ENCODE measurements at places on chromosomes 4 and X.

- no peak for DNase-seq
Observed at GRCh38 chrX:87663421-87663820, 145.8 kb downstream of the KLHL4 start.

- no peak for DNase-seq
Observed at GRCh38 chr4:173002830-173003561, 165.6 kb upstream of the GALNT7 start.

GRCh38 chr4:38837849-38838248 is 18.8 kb downstream of the TLR6 start:
- DNase-seq, result no peak

GRCh38 chr4:141705048-141705746 is 68.8 kb downstream of the IL15 start:
- no peak for DNase-seq

GRCh38 chr4:8119877-8120276 is 38.7 kb downstream of the ABLIM2 start:
- DNase-seq, result no peak

GRCh38 chrX:48470833-48471118 is 716 bp upstream of the SLC38A5 start:
- DNase-seq, result no peak

DNA sequence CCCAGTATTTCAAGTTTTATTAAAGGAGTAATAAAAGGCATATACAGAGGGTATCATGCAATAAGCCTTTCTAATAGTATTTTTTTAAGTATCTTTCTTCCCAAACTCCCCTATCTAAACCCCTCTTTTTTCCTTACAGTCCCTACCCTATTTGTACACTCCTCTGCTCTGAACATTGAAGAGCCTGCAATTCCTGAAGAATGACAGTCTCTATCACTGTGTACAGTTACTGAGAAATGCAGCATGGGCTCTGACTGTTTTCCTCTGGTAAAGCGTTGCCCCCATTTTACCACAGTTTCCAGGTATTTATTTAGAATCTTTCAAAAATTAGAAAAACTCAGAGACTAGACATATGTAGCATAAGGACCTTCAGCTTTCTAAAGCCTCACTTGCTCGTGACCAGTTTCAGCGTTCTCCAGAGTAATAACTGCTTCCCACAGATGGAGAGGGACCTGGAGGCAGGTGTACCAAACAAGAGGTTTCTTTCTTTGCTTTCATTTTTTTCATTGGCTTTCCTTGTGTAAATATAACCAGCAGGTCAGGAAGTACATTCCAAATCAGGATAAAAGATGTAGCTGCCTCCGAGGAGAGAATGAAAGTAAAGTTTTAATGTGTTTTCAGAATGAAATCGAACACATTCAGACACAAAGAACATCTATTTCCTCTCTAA is 230.8 kb downstream of the CFAP299 start:
- no peak for DNase-seq

GRCh38 chr4:79083406-79084010 is 144.3 kb upstream of the PAQR3 start:
- DNase-seq, result no peak

- no peak for DNase-seq
Observed at GRCh38 chrX:40003071-40003427, 94.7 kb downstream of the BCOR start.

- DNase-seq, result no peak
Observed at GRCh38 chr4:141021397-141022110, 111.7 kb downstream of the RNF150 start.

- no peak for DNase-seq
Observed at GRCh38 chr4:186485561-186486062, 69.8 kb downstream of the MTNR1A start.

DNA sequence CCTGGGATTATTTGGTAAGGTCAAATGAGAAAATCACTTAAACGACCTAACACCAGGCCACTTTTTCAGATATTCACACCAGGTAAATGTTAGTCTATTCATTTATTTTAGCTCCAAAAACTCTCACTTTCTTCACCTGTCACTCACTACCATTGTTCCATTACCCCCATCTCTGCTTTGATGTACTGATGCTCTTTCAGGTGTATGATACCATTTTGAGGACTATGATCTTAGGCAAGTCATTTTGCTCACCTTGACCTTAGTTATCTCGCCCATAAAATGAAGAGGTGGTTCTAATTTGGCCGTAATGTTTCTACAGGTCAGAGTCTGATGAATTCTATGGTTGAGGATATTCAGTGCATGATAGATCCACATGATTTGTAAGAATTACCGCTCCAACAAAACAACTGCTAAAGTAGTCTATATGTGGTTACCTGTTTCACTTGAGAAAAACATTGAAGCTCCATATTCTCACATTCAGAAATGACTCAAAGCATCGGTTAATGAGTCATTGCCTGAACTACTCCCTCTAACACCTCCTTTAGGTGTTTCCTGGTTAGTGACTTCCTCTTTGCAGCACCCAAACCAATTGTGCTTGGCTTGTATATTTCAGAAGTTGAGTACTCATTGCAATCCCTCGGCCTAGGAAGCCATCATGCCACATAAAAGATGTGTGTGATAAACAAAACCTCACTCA is 4.5 kb downstream of the DTHD1 start:
- DNase-seq, result peak; percentile 31

DNA sequence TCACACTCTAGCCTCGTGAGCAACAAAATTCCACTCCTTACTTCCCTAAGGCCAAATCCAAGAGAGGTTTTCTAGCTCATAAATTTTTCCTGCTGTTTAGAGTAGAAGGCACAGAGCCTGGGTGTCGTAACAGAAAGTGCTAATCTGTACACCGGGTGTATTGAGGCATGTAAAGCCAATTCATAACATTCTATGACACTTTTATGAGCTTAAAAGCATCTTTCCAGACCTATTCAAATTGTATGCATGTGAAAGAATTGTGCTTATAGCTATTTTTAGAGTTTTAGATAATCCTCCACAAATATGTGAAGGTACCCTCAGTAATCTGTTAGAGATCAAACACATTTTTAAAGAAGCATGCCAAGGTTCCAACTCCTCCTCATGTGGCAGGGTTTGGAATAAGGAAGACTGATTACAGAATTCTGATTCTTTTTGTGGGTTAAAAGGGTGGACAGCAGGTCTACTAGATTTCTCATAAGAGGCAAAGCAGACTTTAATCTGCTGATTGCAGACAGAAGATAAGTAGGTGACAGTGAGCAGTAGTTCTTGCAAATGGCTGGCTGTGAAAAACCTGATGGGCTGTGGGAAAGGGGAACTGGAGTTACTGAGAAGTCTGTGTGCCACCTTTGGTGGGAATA is 25.5 kb upstream of the LRCH2 start:
- DNase-seq, result no peak

DNA sequence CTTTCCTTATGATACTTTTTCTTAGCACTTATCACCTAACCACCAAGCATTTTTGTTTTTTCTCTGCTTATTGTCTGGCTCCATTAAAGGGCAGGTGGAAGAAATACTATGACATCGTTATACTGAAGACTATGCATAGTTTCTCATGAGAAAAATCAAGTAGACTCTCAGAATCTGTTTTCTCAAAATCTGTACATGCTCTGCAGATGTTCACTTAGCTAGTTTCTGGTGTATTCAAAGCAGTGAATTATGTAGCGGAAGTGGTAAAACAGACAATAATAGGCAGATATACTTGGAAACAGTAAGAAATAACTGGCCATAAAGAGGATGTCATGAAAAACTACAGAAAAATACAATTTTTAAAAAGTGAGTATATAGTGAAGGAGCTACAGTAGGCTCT is 146.0 kb downstream of the STIM2 start:
- DNase-seq, result no peak

DNA sequence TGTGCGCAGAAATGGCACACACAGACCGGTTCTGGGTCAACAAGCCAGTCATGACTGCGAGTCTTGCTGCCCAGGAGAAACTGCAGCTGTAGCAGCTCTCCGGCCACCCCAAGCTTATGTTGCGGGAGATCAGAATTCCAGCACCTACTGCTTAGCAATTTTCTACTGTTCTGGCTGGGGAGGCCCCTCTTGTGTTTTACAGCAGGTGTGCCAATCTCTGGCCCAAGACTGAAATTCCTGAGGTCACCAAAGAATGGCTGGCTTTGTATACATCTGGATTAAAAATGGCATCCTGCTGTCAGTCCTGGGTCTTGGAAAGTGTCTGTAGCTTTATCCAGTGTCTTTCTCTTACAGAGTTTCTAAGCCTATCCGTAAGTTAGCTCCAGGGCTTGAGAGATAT is 68.9 kb upstream of the TRAM1L1 start:
- DNase-seq, result no peak

- DNase-seq, result no peak
Observed at GRCh38 chrX:39337451-39337850, 536.2 kb downstream of the MID1IP1 start.

DNA sequence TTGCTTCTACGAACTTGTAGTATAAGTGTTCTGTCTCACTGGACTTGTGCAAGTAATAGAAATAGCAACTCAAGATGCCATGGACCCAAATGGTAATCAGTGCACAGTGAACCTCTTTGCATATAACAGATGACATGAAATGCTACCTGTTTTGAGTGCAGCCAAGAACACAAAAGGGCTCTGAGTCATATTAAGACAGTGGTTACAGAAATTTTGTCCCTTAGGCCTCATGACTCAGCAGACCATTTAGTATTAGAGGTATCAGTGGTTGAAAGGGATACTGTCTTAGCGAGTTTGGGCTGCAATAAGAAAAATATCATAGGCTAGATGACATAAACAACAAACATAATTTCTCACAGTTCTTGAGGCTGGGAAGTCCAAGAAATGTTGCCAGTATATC is 502.9 kb upstream of the PCDH10 start:
- no peak for DNase-seq

GRCh38 chr4:189022440-189023035 is 883.3 kb downstream of the TRIML1 start:
- DNase-seq, result no peak

DNA sequence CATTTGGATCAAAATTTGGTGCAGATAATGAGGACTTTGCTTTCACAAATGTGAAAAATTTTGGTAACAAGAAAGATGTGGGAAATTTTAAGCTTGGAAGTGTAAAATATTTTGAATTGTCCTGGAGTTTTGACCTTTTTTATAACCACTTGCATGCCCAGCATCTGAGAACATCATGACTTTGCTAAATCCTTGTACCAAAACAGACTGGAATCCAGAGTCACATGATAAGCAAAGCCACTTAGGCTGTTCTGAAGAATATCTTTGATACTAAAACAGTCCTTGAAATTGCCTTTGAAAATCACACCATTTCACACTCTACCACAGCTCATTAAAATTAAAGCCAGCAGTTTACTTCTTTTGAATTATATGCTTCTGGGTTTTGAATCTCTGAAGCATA is 2.5 kb upstream of the PPM1K start:
- no peak for DNase-seq

- no peak for DNase-seq
Observed at GRCh38 chr4:44629280-44629866, 22.1 kb downstream of the YIPF7 start.

DNA sequence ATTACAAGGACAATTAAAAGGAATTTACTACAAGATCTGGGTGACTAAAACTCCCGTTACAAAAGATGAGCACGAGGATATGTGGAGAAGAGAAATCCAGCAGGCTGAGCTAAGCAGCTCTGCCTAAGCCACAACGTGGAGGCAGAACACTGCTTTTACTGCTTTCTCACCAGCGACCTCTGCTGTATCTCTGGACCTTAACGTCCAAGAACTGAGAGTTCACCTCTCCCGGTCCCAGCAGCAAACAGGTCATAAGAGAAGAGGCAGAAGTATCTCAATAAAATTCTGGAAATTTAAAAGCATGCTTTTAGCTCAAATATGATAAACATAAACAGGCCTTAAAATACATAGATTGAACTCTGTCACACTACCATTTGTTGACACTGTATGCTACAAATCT is 81.0 kb downstream of the ADGRA3 start:
- DNase-seq, result no peak

DNA sequence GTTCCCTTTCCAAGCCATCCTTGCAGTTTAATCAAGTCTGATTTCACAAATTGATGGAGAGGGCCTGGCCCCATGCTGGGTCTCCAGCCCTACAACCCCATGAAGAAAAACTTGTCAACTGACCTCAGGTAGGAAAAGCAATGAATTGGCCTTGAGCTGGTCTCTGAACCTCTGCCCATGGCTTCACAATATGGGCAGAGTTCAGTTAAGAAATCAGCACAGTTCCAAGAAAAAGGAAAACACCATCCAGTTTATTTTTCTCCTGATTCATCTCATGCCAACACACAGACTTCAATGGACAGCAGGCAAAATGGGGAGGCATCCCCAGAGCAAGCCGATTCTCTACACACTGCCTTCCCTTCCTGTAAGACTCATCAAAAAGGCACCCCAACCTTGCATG is 3.3 kb downstream of the RIPPLY1 start:
- no peak for DNase-seq

- no peak for DNase-seq
Observed at GRCh38 chr4:95465010-95465409, 83.8 kb downstream of the UNC5C start.

DNA sequence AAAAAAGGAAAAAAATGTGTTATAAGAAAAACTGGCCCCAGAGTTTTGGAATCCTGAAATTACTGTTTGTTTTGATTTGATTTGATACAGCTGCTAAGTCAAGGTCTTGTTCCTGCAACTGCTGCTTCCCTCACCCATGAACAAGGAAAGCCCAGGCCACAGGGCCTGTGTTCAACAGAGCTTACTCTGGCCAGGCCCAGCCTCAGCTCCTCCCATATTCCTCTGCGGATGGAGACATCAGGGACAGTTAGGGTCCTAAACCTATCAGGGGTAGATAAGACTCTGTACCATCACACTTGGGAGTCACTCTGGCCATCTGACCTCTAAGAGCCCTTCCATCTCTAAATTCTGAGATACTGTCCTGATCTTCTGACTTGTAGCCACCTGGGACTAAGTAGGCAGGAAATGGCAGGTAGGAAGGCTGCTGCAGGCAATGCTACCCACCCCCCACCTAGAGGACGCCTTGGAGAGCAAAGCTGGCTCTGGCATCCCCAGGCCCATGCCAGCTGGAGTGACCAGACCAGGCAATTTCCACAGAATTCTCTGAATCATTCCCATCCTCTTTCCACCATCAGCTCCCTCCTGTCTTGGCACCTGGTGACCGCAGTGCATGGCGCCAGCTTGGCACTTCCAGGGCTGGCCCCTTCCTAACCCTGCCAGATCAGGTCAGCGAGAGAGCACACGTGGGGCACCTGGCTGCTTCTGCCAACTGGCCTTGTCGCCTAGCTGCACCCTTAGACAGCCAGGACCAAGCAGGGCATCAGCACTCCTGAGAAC is 58.0 kb upstream of the TMEM33 start:
- DNase-seq, result no peak

- no peak for DNase-seq
Observed at GRCh38 chr4:169233691-169234090, 37.1 kb downstream of the SH3RF1 start.

DNA sequence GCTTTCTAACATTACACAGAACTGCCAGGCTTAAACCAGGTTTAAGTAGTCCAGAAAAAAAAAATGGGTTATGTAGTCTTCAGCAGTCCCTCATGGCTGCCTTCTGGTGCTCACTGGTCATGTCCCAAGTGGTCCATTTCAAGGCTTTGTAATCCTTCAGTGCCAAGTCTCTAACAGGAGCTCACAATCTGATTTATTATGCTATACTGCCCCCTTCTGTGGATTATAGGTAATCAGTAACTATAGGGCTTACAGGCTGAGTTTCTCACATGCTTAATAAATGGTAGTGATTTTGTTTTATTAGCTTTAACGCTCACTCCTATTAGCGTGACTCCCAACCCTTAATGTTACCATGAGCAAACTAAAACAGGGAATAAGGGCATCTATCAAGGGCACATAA is 92.5 kb upstream of the EDA2R start:
- no peak for DNase-seq
